CD4-positive, alpha-beta T cell treated with Interleukin-15 for 1 hour (primary cell): ENCODE measurements at places on chromosomes 11 and 22.

DNA sequence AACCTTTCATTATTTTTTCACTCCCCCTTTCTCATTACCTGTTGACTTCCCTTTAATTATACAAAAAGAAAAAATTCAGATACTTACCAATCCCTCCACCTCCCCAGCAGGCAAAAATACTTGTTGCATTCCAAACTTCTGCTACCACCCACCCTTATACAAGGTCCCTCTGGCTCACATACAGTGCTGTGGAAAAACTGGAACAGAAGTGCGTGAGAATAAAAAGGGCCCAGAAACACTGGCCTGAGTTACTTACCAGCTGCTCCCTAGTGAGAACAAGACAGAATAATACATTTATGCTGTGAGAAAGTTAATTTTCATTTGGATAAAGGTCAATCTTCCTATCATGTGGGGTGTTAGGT, 46.9 kb upstream of the RAPSN start:
- no peak for DNase-seq

DNA sequence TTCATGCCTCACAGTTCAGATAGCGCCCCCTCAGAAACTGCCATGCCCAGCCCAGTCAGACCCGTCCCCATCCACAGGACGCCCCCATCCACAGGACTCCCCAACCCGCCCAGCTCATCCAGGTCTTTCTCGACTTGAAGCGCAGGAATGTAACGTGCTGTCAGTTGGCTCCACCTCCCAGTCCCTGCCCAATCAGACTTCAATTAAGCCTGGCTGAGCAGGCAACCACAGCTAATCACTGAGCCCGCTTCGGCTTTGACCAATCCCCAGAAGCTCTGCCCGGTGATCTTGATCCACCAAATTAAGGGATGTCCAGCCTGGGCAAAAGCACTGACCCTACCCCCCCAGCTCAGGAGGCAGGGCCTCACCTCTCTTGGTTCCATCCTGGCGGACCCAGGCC, 10.5 kb upstream of the MFNG start:
- DNase-seq, result no peak

GRCh38 chr22:49468487-49469198, 359.0 kb downstream of the BRD1 start:
- no peak for DNase-seq

DNA sequence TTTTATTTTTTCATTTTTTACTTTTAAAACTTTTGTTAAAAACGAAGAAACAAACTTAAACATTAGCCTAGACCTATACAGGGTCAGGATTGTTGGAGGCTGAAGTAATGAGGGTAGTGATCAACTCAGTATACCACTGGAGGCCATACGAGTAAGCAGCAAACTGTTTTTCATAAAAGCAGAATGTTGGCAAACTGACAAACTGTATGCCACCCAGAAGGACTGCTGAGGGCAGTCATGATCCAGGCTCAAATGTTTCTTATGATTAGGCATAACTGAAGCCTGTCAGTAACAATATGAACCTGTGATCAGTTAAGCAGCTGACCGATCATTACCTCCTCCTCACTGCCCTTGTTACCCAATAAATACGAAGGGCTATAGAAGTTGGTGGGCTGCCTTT, 10.2 kb upstream of the SC5D start:
- no peak for DNase-seq

GRCh38 chr11:8586184-8586583, 7.8 kb downstream of the STK33 start:
- DNase-seq, result no peak

GRCh38 chr11:93608364-93608763, 53.1 kb upstream of the CEP295 start:
- DNase-seq, result peak; percentile 37

DNA sequence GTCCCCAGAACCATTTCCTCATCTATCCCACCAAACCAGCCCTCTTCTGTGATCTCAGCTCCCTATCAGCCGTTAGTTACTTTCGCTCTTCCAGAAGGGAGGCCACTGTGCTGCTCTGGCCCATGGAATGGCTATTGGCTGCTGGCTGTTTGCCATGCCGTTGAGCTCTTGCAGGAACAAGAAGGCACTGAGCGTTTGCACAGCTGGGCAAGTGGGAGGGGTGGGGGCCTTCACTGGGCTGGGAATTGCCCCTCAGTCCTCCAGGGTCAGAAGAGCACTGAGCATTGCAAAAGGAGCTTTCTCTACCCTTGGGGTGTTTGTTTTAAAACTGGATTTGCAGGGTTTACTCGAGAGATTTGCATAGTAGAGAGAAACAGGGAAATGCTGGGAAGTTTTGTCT, 129.0 kb upstream of the PARVA start:
- DNase-seq, result no peak

DNA sequence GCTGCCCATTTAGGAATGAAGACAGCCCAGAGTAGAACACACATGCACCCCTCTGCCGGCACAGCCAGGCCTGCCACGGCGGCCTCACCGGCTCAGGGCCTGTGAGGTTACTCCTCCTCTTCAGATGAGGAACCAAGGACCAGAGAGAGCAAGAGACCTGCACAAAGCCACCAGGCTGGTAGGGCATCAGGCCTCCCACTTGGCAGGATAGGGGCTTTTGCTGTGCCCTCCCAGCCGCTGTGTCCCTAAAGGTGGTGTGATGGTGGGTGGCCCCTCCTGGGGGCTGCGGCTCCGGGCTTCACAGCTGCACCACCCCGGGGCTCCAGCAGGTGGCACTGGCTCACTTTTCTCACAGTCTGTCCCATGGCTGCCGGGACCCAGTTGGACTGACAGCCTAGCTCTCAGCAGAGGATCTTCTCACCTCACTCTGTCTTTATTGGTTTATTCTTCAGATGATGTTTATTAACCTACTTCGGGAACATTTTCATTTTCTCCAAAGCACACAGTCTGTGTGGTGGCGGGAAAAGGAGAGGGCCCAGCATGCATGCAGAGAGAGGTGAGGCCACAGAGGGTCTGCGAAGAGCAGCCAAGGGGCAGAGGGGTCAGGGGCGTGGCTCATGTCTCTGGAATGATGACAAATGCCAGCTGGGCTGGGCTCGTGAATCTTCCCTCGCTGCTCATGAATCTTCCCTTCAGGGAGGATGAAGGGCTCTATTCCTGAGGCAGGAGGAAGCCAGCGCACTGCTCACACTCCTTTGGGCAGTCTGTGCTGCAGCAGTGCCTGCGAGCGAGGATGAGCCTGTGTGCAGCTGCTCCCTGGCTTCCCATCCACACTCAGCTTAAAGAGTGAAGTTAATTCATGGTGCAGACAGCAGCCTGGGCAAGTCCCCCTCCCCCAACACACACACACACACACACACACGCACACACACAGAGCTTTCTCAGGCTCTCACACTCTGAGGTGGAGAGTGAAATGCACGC, 101.1 kb upstream of the PITPNB start:
- peak; percentile 29 for DNase-seq
